Activated T-helper 2 cell treated with anti-CD3 and anti-CD28 coated beads, Interferon-gamma antibody, Interleukin-2, Interleukin-4, amounts not matched to agents 10 μg/mL and 5 μg/mL and 100 μg/mL, durations not matched to agents 14 hours and 24 hours and 36 hours (primary cell): ENCODE measurements at places on chromosomes 3 and 15. TPM values are rescaled to one million over a fixed set of nuclear protein-coding genes. Genes with fewer than 3 reads are reported as not detected.

- no peaks in the 10 kb centered on the region for H3K4me1 ChIP-seq
- H3K27ac ChIP-seq = no peak overlapping the region
- no peak for DNase-seq
- no peaks in the 10 kb centered on the region for H3K36me3 ChIP-seq
- no peaks in the 10 kb centered on the region for H3K27me3 ChIP-seq
These were observed 18.0 kb upstream of the RYR3 start for GRCh38 chr15:33292717-33293307.

The MITF gene
- 0.07 and 0.28 TPM in 2 replicates for total RNA-seq

DNA sequence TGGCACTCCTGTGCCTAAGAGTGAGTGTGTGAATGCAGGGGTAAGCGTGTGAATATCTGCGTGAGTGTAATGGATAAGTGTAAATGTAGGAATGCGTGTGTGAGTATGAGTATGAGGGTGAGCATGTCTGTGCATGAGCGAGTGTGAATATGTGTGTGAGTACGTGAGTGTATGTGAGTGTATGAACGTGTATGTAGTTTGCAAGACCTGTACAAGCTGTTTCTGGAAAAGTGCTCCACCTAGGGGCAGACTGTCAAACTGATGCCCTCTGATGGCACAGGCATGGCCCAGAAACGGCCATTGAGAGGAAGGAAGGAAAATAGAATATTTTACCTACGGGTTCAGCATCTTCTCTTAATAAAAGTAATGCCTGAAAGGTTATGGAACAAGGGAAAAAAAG, 24.4 kb upstream of the FRMD4B start:
- peak; percentile 49 for DNase-seq
- no peak overlapping the region for H3K4me3 ChIP-seq
- H3K27me3 ChIP-seq = peaks cover 13% of the 10 kb centered on the region
- peaks cover 10% of the 10 kb centered on the region for H3K4me1 ChIP-seq
- H3K27ac ChIP-seq = no peak overlapping the region

DNA sequence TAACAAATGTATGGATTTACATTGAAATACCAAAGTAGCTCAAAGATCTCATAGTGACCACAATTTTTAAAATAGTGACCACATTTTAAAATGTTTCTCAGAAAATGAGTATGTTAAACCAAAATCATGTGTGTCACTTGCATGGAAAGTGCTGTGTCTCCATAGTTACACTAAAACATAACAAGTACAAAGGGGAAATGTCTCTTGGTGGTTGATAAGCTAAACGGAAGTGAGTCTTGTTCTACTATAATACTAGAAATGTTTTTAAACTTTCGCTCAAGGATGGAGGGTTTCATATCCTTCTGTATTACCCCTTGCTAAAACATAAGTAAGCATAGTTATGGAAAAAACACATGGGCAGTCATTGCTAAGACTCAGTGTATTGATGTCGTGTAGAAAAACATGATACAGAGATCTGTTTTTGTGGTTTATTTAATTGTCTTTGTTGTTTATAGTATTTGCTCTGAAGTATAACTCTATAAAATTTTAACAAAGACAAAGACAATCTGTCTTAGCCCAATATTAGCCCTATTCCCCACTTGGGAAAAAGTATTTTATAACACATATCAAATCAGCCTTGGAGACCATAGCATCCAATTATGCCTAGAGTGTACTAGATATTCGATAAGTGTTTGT, 27.0 kb upstream of the DENND4A start:
- H3K4me1 ChIP-seq = peaks cover 44% of the 10 kb centered on the region
- no peak for DNase-seq
- peaks cover 5% of the 10 kb centered on the region for H3K36me3 ChIP-seq
- no peaks in the 10 kb centered on the region for H3K27me3 ChIP-seq

DNA sequence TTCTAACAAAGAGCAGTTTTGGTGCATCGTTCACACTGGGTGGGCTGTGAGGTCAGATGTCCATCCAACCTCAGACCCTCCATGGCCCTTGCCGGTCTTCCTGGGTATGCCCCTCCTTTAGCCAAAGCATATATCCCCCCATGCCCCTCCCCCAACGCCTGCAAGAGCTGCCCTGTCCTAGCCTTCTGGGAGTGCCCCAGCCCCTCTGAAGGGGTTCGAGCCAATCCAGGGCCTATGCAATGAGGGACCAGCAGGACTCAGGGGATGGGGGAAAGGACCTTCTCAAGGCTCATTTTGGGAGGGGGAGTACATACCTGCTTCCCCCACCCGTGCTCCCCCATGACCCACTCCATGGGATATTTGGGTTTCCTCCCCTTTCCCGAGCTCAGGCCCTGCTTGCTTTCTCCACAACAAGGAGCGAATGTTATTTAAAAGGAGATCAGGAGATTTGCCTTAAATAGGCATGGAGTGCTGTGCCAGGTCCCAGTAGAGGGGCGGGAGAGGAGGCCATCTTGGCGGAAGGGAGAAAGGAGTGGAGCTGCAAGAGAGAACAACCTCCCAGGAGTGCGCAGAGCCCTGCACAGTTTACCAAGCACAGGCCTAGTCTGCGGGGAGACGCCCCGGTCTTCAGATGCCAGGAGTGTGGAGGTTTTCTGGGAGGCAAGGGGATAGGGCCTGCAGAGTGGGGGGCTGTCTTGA, 18.2 kb downstream of the PIF1 start:
- H3K27ac ChIP-seq = no peak overlapping the region
- H3K36me3 ChIP-seq = no peaks in the 10 kb centered on the region
- no peak for DNase-seq
- H3K4me3 ChIP-seq = no peak overlapping the region

- no peaks in the 10 kb centered on the region for H3K36me3 ChIP-seq
- DNase-seq = peak; percentile 62
- H3K4me1 ChIP-seq = peaks cover 51% of the 10 kb centered on the region
These were observed 66.1 kb downstream of the SLC30A4 start for GRCh38 chr15:45456212-45457106.

GRCh38 chr15:74201710-74202420, 722 bp downstream of the STRA6 start:
- peaks cover 10% of the 10 kb centered on the region for H3K27me3 ChIP-seq
- no peaks in the 10 kb centered on the region for H3K36me3 ChIP-seq
- H3K27ac ChIP-seq = no peak overlapping the region
- H3K4me1 ChIP-seq = no peaks in the 10 kb centered on the region
- no peak for DNase-seq
- no peak overlapping the region for H3K4me3 ChIP-seq

GRCh38 chr3:126015075-126015474, 46.1 kb downstream of the ROPN1B start:
- H3K27ac ChIP-seq = no peak overlapping the region
- no peaks in the 10 kb centered on the region for H3K27me3 ChIP-seq
- DNase-seq = no peak
- no peaks in the 10 kb centered on the region for H3K4me1 ChIP-seq

The PLSCR5 gene
- not detected in 2 replicates for total RNA-seq

- peak overlapping the region; percentile 72 for H3K4me3 ChIP-seq
- H3K36me3 ChIP-seq = no peaks in the 10 kb centered on the region
- DNase-seq = no peak
- peaks cover 41% of the 10 kb centered on the region for H3K27me3 ChIP-seq
These were observed 635 bp downstream of the CD276 start for GRCh38 chr15:73684581-73685455.

GRCh38 chr3:99714146-99714545, 75.8 kb downstream of the COL8A1 start:
- no peak overlapping the region for H3K4me3 ChIP-seq
- H3K27ac ChIP-seq = no peak overlapping the region
- no peaks in the 10 kb centered on the region for H3K36me3 ChIP-seq
- peaks cover 3% of the 10 kb centered on the region for H3K27me3 ChIP-seq

GRCh38 chr3:58047826-58048225, 39.6 kb downstream of the FLNB start:
- no peak for DNase-seq
- peaks cover 35% of the 10 kb centered on the region for H3K4me1 ChIP-seq

- DNase-seq = no peak
- H3K27me3 ChIP-seq = no peaks in the 10 kb centered on the region
- no peaks in the 10 kb centered on the region for H3K4me1 ChIP-seq
- no peaks in the 10 kb centered on the region for H3K36me3 ChIP-seq
These were observed 358.4 kb upstream of the LMCD1 start for GRCh38 chr3:8143186-8143585.

DNA sequence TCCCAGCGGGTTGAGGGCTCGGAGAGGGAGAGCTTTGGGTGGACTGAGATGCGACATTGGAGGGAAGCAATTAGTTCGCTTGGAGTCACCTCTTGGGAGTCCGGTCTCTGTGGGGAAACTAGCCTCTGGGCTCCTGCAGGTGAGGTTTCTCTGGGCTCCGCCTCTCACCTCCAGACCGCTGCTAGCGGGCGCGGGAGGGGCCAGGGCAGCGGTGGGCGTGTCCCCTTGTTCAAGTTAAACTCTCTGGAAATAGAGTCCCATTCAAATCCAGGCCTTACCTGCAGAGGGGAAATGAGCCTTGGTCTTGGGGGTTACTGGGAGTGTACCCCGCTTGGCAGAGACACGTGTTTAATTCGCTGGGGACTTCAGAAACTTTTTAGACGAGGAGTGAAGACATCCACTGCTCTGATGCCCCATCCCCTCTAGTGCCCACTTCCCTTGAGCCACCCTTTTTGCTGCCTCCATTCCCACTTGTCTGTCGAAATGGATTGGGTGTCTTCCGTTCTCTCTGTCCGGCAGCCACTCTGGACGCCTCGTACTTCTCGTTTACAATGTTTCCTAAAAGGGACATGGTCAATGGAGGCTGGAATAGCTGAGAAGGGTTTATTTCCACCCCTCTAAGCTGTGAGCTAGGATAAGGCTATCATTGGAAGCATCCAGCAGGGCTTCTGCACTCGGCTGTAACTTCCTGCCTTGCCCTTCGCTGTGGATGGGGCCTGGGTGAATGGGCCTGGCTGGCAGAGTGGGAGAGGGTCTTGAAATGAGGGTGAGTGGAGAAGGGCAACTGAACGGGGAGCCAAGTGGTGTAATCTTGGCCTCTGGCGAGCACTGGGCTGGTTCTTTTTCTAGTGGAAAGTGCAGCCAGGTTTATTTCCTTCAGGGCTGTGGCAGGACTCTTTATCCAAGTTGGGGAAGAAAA, 1.1 kb downstream of the MITF start:
- peak overlapping the region; percentile 19 for H3K4me3 ChIP-seq
- H3K27me3 ChIP-seq = peaks cover 52% of the 10 kb centered on the region
- no peaks in the 10 kb centered on the region for H3K36me3 ChIP-seq
- no peak for DNase-seq
- H3K4me1 ChIP-seq = peaks cover 7% of the 10 kb centered on the region

DNA sequence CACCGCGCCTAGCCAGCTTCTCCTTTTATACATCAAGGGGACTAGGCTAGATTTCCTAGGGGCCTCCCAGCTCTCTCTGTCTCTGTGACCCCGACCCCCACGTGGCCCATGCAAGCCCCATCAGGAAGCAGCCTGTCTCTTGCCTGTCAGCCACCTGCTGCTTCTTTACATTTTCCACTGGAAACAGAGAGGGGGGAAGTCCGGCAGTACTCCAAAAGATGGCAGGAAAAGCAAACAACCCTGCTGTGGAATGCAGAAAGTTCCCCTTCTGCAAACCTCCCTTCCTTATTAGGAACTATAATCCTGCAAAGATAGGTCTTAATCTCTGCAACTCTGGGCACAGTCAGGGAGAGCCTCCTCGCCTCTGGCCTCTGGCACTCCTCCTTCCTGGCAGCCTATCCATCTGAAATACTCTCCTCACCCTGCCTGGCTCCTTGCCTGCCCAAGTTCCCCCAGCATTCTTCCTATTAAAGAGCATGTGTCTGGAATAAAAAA, 47.4 kb upstream of the HACD2 start:
- H3K27ac ChIP-seq = no peak overlapping the region
- no peaks in the 10 kb centered on the region for H3K4me1 ChIP-seq

The SUCNR1 gene
- total RNA-seq = not detected in 2 replicates

The MELTF gene
- 7.2 and 7.6 TPM in 2 replicates for total RNA-seq

- peaks cover 46% of the 10 kb centered on the region for H3K36me3 ChIP-seq
- peak overlapping the region; percentile 93 for H3K4me3 ChIP-seq
- H3K4me1 ChIP-seq = peaks cover 46% of the 10 kb centered on the region
These were observed 5.1 kb downstream of the ANP32A start for GRCh38 chr15:68815598-68815997.

- no peaks in the 10 kb centered on the region for H3K27me3 ChIP-seq
- no peak overlapping the region for H3K27ac ChIP-seq
- H3K36me3 ChIP-seq = no peaks in the 10 kb centered on the region
- no peaks in the 10 kb centered on the region for H3K4me1 ChIP-seq
These were observed 83.8 kb downstream of the PRICKLE2 start for GRCh38 chr3:64141476-64141875.

DNA sequence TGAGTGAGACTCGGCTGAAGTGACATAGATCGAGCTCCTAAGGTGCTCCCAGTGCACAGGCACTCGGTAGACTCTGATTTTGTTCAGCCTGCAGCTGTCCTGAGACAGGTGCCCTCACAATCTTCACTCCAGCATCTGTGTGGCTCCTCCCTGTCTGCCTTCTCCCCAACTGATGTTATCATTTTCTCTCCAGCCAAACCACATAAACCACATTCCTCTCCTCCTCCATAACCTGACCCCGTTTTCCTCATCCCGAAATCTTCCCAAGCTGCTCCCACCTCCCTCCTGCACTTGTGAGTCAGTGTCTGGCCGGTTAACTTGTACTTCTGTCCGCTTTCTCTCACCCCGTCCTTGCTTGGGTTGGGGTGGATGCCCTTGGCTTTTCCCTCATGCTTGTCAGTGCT, 93.3 kb upstream of the HACD2 start:
- no peak for DNase-seq
- H3K27ac ChIP-seq = no peak overlapping the region
- no peaks in the 10 kb centered on the region for H3K36me3 ChIP-seq
- H3K4me3 ChIP-seq = no peak overlapping the region

DNA sequence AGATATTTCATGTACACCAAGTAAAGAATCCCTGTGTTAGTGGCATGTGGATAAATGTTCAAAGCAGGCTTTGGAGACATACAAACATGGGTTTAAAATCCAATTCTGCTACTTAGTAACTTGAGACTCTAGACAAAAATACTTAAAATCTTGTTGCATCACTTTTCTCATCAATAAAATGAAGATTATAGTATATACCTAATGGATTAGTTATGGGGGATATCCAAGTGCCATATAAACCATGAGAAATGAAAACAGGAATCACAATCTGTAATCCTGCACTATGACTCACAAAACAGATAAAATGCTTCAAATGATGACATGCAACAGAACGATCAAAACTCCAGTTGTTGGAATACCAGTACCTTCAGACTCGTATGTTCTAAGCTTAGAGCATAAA, 496.0 kb upstream of the RGMA start:
- H3K4me3 ChIP-seq = no peak overlapping the region
- no peak for DNase-seq
- H3K4me1 ChIP-seq = no peaks in the 10 kb centered on the region

The TCF12 gene
- 70.7 and 72.8 TPM in 2 replicates for total RNA-seq

The TRIM71 gene
- 0.05 and 0.07 TPM in 2 replicates for total RNA-seq

The PAK6 gene
- total RNA-seq = 0.27 and 0.78 TPM in 2 replicates

The ARHGAP11A gene
- total RNA-seq = 103 and 110 TPM in 2 replicates

The OSBPL10 gene
- total RNA-seq = 42.5 and 47.6 TPM in 2 replicates
